Activated CD4-positive, alpha-beta memory T cell treated with anti-CD3 and anti-CD28 coated beads for 36 hours (primary cell): ENCODE measurements at places on chromosomes 13 and 19.

DNA sequence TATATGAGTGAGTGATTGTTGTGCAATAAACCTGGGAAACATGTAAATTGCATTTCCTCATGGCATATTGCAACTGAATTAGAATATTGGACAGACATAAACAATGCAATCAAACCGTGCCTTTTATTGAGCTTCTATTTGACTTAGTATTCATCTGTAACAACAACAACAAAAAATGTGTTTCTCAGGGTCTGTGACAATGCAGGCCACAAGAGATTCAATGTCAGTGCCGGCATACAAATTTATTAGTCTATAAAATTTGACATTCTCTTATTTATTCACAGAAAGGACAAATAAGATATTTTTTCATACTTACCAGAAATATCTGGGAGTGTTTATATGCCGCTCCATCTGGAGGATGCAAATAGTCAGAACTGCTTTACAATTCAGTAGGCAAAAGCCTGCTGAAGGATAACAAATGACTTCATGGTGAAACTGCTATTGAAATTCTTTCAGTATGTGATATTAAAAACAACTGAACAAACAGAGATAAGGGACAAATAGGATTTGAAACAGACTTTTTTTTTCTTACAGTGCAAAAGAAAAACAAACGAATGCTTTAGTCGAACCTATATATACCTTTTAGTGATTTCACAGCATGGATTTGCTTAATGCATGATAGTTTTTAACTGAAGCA is 77.2 kb downstream of the DACH1 start:
- no peak for DNase-seq

DNA sequence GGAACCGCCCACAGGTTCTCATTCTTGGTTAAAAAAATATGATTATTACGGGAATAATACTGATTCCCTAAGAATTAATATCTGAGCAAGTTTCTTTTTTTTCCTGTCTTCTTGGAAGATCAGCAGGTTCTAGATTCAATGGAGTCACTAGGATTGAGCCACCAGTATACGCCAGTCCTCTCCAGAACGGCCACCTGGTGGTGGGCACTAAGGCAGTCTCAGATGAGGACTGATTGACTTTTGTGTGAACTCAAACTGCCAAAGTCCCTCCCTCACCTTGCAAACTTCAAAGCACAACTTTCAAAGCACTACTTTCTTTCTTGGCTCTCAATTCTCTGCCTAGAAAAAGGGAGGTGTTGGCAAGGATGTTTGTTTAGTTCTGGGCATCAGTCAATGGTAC is 33.3 kb upstream of the ALOX5AP start:
- DNase-seq, result no peak

DNA sequence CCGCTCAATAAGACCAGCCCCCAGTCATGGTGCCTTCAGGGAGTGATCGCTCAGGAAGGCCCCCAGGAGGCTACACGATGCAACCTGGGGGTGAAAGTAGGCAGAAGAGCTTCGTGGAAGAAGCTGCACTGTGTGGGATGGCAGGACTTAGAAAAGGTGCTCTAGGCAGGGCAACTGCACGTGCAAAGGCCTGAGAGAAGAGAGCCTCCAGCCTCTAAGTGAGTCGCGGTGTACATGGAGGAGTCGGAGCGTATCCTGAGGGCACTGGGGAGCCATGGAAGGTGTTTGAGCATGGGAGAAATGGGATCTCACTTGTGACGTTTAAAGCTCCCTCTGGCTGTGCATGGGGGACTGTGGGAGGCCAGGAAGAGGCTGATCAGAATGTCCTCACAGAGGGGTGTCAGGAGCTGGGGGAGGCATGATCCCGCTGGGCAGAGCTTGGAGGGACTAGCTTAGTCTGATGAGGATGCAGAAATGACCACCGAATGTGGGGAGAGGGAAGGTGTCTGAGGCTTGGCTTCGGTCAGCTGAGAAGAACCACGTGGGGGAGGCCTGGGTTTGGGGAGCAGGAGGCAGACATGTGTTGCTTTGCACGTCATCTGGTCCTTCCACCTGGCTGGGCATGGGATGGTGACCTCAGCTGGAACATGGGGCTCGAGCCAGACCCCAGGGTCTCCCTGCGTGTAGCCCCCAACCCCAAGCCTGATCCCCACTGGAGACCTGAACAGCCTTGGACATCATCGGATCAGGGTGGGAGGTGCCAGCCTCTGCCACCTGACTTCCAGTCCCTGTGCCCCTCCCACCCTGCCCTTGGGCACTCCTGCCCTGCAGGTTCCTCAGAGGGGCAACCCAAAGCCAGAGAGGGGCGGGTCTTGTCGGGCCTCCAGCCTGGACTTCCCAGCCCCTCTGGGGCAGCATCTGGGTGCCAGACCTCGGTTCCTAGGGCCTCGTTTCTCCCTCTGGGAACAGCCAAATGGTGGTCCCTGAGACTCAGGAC is 1.1 kb downstream of the APC2 start:
- DNase-seq, result no peak

GRCh38 chr19:49107625-49108459 is 6.3 kb upstream of the LIN7B start:
- DNase-seq, result no peak

GRCh38 chr13:19561585-19561984 is 253 bp upstream of the TPTE2 start:
- no peak for DNase-seq

DNA sequence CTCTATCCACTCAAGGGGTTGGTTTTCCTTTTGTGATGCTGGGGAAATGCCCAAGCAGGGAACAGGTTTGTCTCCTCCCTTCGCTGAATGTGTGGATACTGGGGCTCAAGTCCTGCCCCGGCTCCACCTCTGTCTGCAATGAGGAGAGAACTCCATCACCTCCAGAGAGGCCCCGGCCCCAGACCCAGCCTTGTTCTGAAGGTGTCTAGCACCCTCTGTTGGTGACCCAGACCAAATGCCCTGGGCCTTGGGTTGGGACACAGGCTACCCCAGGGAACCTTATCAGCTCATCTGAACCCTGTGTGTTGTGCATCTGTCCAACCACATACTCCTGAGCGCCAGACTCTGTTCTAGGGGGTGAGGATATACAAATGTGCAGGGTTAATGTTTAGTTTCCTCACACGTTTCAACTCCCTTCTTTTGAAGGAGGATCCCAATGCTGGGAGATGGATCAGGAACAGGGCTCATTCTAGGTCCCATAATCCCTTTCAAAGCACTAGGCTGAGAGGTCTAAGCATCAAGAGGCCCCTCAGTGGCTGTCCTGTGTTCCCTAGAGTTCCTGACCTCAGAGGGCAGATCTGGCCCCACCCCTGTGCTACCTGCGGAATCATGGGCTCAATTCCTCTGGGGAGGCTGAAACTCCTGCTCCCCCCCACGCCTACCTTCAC is 112.5 kb upstream of the SLC7A1 start:
- peak; percentile 63 for DNase-seq

GRCh38 chr13:101325423-101325822 is 90.9 kb downstream of the NALCN start:
- no peak for DNase-seq

DNA sequence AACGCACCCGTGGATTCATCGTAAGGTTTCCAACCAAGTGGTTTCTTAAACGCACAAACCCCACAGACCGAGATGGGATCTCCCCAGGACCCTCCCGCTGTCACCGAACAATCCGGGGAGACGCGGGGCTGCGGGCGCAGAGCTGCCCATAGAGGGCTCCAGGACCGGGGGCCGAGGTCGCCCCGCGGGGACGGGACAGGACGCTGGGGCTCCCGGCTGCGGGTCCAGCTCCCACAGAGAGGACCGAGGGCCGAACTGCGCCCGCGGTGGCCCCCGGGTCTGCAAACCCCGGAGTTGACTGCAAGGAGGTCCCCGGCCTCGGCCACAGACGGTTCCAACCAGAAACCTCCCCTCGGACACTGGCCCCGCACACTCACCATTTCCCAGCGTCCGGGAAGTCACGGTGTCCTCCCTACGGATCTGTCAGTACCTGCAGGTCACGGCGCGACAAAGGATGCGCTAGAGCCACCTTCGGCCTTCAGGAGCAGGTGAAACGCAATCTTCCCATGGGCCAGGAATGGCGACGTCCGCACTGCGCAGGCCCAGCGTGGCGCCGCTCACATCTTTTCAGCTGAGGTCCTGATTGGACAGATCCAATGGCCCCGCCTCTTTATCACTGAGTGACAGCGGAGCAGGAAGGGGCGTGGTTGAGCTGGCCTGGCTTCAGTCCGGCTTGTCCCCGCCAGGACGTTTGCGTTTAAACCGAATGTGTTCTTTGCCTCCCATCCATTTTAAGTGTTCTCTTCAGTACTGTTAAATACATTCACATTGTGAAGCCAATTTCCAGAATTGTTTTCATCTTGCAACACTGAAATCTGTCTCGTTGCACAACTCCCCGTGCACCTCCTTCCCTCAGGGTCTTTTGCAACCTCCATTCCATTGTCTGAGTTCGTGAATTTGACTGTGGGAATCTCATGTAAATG is at the start of gene ZNF14:
ZNF14 (minus strand) TSS at position 534 of the 923 bp plus-strand sequence; CDS start at position 380, 154 bp downstream.
- peak; percentile 96 for DNase-seq

GRCh38 chr19:46195104-46195503 is 34.4 kb upstream of the IGFL1 start:
- DNase-seq, result no peak

GRCh38 chr13:94596575-94596971 is 621 bp upstream of the TGDS start:
- DNase-seq, result no peak

DNA sequence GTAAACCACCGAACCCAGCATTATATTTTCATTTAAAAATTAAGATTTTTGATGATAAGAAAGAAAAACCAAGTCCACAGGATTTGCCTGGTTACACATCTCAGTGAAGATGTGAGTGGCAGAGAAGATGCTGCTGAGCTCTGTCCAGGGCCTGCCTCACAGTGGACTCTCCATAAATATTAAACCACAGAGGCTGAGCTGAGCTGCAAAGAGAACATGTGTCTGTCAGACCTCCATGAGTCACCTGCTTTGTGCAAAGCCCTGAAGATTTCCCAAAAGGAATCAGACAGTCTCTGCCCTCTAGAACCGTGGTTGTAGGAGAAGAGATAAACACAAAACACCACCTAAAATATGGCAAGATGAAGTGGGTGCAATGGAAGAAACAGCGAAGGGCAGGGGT is 127.2 kb upstream of the TSC22D1 start:
- DNase-seq, result no peak

- no peak for DNase-seq
Measured at GRCh38 chr13:88802886-88803285, 1131.7 kb downstream of the SLITRK5 start.

DNA sequence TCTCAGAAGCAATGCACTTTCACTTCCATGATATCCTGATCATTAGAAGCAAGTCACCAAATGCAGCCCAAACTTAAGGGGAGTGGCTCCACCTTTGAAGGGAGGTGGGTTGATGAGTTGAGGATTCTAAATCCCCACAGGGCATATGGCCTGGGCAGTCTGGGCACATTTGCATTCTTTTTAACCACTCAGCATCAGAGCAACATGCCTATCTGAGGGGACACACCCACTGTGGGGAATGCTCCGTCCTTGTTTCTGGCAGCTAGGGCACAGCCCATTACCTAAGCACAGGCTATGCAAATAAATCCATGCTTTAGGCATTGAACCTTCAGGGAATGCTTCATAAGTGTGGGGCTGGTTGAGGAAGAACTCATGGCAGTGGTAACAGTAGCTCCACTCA is 12.3 kb upstream of the SACS start:
- no peak for DNase-seq

GRCh38 chr13:110463871-110464510 is 97.5 kb downstream of the RAB20 start:
- DNase-seq, result no peak

GRCh38 chr13:31248965-31249539 is 49.3 kb downstream of the B3GLCT start:
- no peak for DNase-seq

- peak; percentile 49 for DNase-seq
Measured at GRCh38 chr19:17323964-17324332, 10.7 kb downstream of the ANO8 start.

- peak; percentile 25 for DNase-seq
Measured at GRCh38 chr13:52405767-52406494, at the start of gene THSD1. Gene THSD1 (minus strand): TSS chr13:52406172. CDS start chr13:52402600, 3,572 bp downstream.

DNA sequence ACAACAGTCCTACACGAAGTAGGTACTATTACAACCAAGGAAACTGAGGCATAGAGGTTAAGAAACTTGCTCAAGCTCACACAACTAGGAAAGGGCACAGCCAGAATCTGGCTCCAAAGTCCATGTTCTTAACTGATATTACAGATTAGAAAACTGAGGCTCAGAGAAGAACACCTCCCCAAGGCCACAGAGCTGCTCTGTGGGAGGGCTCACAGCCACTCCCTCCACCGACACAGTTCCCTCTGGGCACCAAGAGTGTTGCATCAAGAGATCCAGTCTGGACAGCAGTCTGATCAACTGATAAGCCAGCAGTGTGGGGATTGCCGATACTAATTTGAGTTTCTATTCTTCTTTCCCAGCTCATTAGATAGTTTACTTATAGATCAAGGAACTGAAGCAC is 29.5 kb downstream of the SLC15A1 start:
- DNase-seq, result no peak

- no peak for DNase-seq
Measured at GRCh38 chr13:27556109-27556508, 64.2 kb downstream of the LNX2 start.

- DNase-seq, result no peak
Measured at GRCh38 chr13:27211771-27212364, 39.5 kb upstream of the RPL21 start.

DNA sequence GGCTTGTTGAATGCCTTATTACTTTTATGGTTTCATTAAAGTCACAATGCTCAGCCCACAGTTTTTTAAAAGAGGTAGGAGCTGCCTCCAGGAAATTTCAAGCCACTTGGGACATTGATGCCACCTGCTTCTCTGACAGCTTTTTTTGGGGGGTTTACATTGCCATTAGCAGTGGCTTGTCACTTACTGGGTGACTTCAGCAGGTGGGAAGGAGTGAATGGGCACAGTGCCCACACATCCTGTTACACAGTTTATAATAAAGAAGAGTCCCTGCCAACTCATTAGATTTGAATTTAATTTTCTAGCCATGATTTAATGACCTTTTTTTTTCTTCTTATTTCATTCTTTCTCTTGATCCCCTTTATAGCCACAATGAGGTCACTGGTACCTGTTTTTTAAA is 61.0 kb downstream of the NHLRC3 start:
- DNase-seq, result no peak

DNA sequence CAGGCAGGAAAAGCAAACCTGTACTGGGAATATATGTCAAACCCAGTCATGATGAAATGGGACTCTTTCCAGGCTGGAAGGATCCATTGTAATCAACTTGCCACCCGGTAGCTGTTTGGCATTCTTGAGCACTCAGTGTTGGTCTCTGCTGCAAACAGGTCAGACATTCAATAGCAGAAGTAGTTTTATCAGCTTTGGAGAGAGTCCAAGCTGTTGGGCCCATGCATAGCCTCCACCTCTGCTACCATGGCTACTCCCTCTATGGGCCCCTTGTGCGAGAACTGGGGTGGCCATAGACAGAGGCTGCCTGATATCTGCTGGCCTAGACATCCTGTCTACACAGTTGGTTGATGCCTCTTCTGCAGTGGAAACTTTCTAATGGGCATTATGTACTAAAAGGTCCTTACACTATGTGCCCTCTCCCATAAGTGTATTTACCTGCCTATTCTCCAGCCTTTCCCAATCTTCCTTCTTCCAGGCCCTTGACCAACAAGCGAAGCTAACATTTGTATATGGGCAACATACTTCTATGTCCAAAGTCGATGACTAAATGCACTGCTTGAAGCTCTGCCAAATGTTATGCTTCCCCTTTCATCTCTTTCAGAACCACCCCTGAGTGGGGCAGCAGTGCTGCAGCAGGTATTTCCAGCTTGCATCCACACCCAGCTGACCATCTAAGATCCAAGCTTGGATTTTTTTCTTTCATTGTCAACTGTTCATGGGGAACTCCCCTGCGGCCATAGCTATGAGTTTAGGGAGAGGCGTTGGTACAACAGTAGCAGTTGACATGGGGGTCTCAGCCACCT is 5.3 kb upstream of the RNF6 start:
- DNase-seq, result no peak
